ENCODE measurements at places on chromosomes 4 and X.

DNA sequence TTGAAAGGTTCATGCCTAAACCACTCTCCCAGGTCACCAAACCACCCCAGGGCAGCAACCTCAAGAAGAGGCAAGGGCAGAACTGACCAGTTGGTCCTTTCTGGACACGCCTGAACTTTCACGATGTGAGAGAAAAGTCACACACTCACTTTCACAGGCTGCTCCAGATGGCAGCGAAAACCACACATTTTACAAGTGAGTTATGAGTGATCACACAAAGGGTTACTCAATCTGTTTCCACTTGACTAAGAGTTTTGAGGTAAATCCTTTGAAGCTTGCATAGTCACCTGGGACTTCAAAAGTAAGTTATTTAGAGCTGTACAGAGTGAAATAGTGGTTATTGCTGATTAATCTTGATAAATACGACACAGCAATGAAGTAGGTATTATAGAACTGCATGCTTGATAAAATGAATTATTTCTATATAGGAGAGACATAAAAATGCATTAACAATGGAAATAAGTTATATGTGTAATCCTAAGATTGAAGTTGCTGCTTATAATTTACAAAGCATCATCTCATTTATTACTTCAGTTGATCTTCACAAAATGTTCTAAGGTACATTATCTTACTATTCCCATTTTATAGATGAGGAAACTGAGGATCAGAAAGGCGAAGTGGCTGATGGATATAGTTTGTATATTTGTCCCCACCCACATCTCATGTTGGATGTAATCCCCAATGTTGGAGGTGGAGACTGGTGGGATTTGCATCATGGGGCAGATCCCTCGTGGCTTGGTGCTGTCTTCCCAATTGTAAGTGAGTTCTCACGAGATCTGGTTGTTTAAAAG is 103.0 kb upstream of the KLF3 start:
- DNase-seq = no peak

DNA sequence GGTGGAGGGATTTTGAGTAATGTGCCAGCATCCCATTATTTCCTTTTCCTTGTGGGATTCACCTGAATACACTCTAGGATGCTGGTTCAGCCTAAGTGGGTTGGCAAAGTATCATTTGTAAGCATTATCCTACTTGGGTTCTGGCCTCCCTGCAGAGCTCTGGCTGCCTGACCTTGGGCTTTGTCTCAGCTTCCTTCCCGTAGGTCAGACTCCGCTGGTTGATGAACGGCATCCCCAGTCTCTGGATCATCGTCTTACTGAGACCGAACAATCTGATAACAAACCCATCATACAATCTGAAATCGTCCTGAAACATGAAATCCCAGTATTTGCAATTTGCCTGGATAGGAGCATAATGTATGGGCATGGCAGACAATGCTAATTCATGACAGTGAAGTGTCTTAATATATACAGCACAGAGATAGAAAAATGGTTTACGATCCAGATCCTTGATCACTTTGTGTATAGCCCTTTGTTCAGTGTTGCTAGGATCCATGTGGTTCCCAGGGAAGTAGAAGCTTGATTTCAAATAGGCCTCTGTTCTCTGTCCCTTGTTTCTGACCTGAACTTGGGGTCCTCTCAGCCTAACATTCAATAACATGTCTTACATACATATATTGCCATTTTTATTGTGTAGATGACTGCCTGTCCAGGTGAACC is 5.5 kb downstream of the MID2 start:
- DNase-seq = no peak

DNA sequence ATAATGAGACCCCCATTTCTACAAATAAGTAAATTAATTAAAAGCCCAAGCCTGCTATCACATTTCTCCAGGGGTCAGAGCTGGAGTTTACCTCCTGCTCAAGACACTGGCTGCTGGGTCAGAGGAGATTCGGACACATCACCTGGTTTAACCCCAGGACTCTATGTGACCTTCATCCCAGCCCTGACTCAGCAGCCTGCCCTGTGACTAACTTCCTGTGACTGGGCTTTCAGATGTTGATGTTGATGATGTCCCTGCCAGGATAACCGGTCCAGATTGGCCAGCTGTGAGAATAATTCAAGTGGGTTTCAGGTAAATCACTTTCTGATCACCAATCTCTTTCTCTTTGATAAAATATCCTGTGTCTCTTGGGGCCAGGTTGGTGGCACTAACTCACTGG is 102.4 kb upstream of the MAML3 start:
- no peak for DNase-seq

DNA sequence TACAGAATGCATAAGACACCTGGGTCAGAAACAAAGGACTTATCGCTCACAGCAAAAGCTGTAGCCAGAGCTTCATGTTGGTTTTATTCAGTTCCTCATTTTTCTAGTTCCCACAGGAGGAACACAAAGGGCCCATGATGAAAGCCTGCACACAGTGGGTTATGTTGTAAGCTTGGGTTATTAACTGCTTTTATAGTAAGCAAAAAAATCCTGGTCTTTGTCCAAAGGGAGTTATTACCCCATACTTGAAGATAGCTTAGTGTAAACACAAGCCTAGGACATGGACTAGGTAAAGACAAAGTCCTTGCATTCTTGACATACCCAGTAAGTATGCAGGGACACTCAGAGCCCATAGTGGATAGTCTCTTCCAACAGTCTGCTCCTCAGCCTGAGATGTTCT is 11.7 kb downstream of the BBS12 start:
- no peak for DNase-seq

DNA sequence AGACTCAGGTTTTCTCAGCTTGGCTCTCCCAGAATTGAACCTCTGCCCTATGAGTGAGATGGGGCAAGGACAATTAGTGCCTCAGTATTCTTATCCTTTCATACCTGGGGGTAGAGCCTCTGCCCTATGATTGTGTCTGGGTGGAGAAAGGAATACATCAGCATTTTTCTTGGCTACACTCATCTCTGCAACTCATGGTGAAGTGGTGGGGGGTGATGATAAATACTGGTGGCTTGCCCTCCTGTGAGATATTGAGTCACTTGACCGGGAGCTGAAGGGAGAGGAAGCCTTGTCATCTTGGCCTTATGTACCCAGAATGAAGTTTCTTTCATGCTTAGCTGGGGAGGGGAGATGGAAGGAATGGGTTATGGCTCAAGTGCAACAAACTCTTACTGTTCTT is 71.3 kb upstream of the ENOX2 start:
- no peak for DNase-seq

DNA sequence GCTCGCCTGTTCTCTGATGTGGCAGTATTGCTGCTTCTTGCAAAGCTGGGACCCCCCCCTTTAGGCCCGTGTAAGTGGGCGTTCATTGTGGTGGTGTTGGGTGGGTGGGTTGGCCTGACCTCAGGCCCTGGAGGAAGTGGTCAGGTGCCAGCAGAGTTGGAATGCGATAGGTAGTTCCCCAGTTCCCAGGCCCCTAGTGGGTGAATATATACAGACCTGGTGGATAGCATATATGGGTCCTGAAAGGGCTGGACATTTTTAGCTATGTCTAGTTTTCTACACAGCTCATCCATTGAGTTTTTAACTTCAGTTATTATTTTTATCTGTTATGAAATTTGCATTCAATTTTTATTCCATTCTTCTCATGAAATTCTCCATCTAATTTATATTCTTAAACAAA is 35.8 kb upstream of the UCP1 start:
- no peak for DNase-seq
